Aortic smooth muscle cell (primary cell): ENCODE measurements at places on chromosomes 3 and 15. TPM values are rescaled to one million over a fixed set of nuclear protein-coding genes. Genes with fewer than 3 reads are reported as not detected.

Gene ADAMTS7
- total RNA-seq, result 8.7 and 24.1 TPM in 2 replicates

Gene CHRFAM7A
- 2.5 and 6.1 TPM in 2 replicates for total RNA-seq

Gene ACTL6A
- 43.5 and 50.5 TPM in 2 replicates for total RNA-seq

Gene KLF15
- total RNA-seq, result 2.9 and 3.2 TPM in 2 replicates

Gene RHCG
- total RNA-seq, result 0.13 TPM in 1 of 2 replicates, not detected in the other

Gene CHRD
- 1.7 and 2.4 TPM in 2 replicates for total RNA-seq

Gene HGD
- total RNA-seq, result 0.19 TPM in 1 of 2 replicates, not detected in the other
